ENCODE measurements at places on chromosomes 6 and 20.

DNA sequence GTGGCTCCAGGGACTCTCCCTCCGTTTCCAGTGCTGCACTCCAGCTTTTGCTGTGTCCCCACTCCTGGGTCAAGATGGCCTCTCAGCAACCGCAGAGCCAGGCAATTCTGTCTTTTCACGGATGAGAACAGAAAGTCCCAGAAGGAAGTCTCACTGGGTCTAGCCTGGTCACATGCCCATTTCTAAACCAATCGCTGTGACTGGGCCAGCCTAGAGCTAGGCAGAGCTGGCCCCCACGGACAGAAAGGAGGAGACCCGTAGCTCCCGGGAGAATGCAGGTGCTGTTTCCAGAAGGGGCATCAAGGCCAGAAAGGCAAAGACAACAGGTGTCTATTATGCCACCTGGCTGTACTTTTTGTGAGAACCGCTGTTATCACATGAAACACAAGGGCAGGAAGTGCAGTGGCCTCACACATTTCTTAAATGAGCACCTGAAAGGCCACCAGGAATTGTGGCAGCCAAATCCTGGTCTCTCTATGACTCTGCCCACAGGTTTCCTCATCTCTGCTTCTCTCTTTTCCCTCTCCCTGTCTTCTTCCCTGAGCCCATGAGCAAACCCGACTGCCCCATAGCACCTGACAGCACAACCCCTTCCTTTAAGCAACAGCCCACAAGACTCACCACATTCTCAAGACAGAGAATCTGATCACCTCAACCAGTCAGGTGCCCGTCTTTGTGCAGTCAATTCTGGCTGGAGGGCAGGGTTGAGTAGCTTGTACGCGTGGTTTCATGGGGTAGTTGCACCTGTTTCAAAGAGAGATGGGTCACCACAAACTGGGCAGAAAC lies 37.1 kb upstream of the B4GALT5 start:
- DNase-seq, result peak; percentile 66

GRCh38 chr6:64249115-64249514 lies 613.5 kb downstream of the PHF3 start:
- DNase-seq, result no peak

- DNase-seq, result peak; percentile 30
Observed at GRCh38 chr6:15962449-15962764, 166.5 kb upstream of the MYLIP start.

- DNase-seq, result no peak
Observed at GRCh38 chr20:2507875-2508630, 662 bp downstream of the ZNF343 start.

- no peak for DNase-seq
Observed at GRCh38 chr6:2961506-2961905, 9.9 kb downstream of the SERPINB6 start.

DNA sequence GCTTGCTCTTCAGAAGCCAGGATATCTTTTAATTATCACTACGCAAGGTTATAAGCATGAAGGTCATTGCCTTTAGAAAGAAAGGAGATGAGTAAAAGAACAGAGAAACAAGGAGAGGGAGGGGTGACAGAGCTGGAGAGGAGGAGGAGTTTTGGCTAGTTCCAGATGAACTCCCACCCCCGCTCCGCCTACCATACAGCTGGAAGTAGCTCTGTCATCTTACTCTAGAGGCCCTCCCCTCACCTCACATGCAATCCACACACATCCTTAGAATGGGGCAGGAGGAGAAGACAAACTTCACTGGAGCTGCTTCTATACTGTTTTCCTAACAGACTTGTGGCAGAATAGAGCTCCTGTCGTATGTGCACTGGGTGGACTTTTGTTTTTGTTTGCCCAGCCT lies 144.7 kb downstream of the SCML4 start:
- no peak for DNase-seq

- no peak for DNase-seq
Observed at GRCh38 chr6:109861946-109862345, 116.2 kb upstream of the GPR6 start.

- no peak for DNase-seq
Observed at GRCh38 chr6:3176562-3177355, 19.4 kb upstream of the TUBB2A start.

DNA sequence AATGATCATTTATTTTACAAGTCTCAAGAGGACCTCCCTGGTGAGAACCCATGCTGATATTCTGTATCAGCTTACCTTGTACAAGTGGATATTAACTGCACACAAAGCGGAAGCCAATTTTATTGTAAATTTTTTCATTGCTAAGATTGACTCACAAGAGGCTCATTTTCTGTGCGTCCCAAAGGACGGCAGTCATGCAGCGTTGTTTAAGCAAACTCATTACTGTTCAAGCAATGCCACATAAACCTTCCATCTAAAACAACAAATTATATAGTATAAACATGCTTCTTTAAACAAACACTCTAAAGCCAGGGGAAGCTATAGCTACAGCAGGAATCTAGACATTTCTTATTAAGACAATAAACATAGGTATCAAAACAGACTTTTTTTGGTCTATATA lies 575.3 kb downstream of the FRK start:
- no peak for DNase-seq

DNA sequence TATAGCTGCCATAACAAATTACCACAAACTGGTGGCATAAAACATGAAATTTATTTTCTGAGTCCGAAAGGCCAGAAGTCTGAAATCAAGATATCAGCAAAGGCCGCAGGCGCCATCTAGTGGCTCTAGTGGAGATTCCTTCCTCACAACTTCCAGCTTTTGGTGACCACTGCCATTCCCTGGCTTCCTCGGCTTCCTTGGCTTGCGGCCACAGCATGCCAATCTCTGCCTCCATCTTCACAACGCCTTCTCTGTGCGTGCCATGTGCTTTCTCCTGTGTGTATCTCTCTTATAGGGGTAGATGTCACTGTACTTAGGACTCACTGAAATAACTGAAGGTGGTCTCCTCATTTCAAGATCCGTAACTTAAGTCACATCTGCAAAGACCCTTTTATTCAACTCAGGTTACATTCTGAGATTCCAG lies 5.4 kb upstream of the PLAGL1 start:
- peak; percentile 34 for DNase-seq

GRCh38 chr20:63444548-63444947 lies 27.9 kb downstream of the KCNQ2 start:
- DNase-seq, result no peak

GRCh38 chr20:49669601-49670189 lies 44.0 kb downstream of the B4GALT5 start:
- DNase-seq, result no peak

- no peak for DNase-seq
Observed at GRCh38 chr6:32887616-32888015, 33.6 kb downstream of the PSMB9 start.

DNA sequence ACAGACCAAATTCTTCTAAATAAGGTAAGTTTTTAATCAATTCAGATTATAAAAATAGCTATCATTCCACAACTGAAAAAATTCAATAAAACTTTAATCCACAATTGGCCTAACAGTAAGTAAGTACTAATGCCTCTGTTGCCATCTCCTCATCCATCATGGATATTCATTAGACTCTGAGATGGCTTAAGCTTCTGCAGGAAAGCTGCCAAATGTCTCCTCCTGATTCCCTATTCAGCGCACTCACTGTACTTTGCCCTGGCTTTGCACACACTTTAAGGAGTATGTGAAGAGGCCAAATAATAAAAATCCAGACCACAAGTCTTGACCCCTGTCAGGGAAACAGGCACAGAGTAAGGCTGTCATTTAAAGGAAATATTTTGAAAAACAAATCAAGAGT lies 23.6 kb downstream of the PGM3 start:
- no peak for DNase-seq

- peak; percentile 33 for DNase-seq
Observed at GRCh38 chr6:161740486-161740885, 466.6 kb upstream of the AGPAT4 start.

DNA sequence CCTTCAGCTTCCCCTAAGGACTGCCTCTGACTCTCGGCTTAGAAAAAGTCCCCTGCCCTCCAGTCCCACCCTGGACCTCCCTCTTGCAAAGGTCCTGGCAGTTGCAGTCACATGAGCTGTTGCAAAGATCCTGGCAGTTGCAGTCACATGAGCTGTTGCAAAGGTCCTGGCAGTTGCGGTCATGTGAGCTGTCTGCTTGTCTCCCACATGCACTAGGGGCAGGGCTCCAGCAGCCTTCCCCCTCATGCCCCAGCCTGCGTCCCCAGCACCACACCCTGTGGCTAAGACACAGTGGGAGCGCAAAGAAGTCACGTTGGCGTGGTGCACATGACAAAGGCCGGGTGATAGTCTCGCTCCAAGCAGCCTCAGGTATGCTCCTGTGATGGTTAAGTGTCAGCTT lies 82.9 kb downstream of the ZNF217 start:
- no peak for DNase-seq

GRCh38 chr20:1376408-1377270 lies 16.2 kb downstream of the FKBP1A start:
- no peak for DNase-seq

- no peak for DNase-seq
Observed at GRCh38 chr6:119871520-119871919, 522.0 kb upstream of the MAN1A1 start.

- DNase-seq, result no peak
Observed at GRCh38 chr6:147126618-147127022, 77.6 kb upstream of the STXBP5 start.

- no peak for DNase-seq
Observed at GRCh38 chr6:133360194-133360593, 119.0 kb downstream of the EYA4 start.

DNA sequence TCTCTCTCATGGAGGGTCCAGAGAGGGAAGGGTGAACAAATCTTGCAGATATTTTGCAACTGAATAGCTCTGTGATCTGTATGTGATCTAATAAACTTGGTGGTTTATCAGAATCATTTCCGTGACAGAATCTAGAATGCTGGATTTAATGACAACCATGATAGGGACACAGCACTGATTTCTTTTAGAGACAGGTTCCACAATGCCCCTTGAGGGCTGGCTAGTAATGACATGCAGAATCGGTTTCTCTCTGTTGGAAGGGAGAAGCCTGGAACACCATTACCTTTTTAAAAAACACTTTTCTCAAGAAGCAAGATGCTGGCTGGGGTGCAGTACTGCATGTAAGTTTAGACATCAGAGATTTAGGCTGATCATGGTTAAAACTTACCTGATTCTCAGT lies 313.4 kb downstream of the CDH26 start:
- DNase-seq, result peak; percentile 79

- no peak for DNase-seq
Observed at GRCh38 chr6:36957773-36958271, 3.3 kb downstream of the PI16 start.

DNA sequence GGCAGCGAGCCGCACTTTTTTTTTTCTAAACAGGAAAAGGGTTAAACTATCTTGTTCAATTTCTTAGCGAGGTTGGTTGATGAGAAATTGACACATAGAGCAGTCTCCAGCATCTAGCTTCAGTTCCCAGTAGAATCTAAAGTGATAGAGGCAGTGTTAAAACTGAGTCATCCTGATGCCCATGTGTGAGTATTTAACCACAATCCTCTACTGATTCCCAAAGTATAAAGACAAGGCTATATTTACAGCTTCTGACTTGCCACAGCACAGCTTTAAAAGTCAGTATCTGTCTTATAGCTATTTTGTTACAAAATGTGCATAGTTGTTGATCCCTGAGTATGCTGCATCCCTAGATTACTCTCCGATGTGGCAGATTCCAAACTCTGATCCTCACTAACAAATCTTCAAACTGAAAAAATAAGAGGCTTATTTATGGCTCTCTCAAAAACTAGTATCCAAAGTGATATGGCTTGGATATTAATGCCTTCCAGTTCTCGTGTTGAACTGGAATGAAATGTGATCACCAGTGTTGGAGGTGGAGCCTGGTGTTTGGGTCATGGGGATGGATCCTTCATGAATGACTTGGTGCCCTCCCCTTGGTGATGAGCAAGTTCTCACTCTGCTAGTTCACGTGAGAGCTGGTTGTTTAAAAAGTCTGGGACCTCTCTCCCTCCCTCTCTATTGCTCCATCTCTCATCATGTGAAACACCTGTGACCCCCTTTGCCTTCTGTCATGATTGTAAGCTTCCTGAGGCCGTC lies 13.1 kb upstream of the POPDC3 start:
- no peak for DNase-seq

- no peak for DNase-seq
Observed at GRCh38 chr6:352474-352873, 39.1 kb upstream of the IRF4 start.

GRCh38 chr6:130885392-130886192 lies 58.4 kb downstream of the SMLR1 start:
- peak; percentile 80 for DNase-seq

DNA sequence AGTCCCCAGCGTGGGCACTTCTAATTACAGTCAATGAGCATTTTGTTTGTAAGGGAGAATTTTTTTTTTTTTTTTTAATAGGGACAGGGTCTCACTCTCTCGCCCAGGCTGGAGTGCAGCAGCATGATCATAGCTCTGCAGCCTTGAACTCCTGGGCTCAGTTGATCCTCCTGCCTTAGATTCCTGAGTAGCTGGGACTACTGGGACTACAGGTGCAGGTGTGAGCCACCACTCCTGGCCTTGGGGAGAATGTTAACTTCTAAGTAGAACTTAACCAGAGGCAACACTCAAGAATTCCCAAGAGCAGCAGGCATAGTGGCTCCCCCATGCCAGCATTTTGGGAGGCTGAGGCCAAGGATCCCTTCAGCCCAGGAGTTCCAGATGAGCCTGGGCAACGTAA lies 52.9 kb upstream of the ZNF217 start:
- no peak for DNase-seq

- DNase-seq, result no peak
Observed at GRCh38 chr6:12968290-12968689, 251.7 kb downstream of the PHACTR1 start.

DNA sequence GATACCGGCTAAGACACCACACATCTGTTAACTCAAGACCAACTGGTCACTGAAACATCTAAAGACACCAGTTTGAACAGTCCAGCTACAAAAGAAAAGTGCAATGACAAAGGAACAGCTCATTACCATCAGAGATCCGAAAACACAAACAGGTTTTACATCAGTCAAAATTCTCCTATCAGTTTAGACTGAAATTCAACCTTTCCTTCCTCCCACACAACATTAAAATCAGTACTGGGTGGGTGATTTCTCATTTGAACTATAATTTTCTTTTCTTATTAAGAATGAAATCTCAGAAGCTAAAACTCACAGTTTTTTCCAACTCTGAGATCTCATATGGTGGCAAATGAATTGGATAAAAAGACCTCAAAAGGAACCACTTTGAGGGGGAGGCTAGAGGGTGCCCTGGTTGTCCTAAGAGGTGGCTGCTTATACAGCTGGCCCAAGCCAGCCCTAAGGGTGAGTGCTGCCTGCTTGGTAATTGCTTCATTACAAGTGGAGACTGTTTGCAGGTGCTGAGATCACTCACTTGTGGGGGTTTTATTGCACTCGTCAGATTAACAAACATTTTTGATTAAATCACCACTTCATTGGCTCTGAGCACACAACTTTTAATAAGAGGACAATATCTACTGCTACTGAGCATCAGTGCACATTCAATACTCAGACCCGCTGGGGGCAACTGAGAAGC lies 4.3 kb downstream of the CCDC167 start:
- DNase-seq, result no peak

GRCh38 chr6:87540539-87540938 lies 49.2 kb downstream of the RARS2 start:
- DNase-seq, result no peak

- no peak for DNase-seq
Observed at GRCh38 chr20:21511850-21512633, 1.8 kb downstream of the NKX2-2 start.

Data from Jurkat, Clone E6-1 (cell line).